Stimulated activated CD8-positive, alpha-beta memory T cell treated with anti-CD3 and anti-CD28 coated beads, Interleukin-7, amount 100 ng/mL, for 1 hour (primary cell): ENCODE measurements at places on chromosomes 1 and 21.

DNA sequence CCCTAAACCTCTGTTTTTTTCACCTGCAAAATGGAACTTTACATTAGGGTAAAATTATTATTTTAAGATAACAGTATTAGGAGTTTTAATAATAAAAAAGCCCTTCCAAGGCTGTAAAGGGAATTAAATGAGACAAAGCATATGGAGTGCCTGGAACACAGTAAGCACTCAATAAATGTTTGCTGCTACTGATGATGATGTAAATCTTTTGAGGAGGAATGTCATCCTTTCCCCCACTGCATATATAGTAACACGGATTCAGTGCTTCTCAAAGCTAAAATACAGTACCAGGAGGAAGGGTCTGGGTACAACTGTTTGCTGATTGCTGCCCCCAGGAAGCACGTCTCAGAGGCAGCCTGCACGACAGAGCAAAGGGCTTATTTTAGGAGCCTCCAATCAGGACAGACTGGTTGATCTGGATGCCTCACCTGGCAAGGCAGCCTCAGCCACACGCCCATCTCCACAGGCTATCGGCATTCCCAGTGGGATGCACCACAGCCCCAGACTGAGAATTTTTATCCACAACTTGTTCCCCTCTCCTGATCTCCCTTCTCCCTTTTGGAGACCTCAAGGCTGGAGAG is 64.4 kb downstream of the GADD45A start:
- no peak for DNase-seq

- DNase-seq = no peak
Measured at GRCh38 chr1:70264839-70265238, 43.7 kb downstream of the SRSF11 start.

GRCh38 chr1:6041432-6042062 is 4.1 kb upstream of the KCNAB2 start:
- no peak for DNase-seq

- peak; percentile 49 for DNase-seq
Measured at GRCh38 chr21:33229784-33230544, at the start of gene IFNAR2. Gene IFNAR2 (plus strand): TSS chr21:33229938. CDS start chr21:33241923, 11,985 bp downstream.

- no peak for DNase-seq
Measured at GRCh38 chr1:159010391-159010790, 684 bp downstream of the IFI16 start.

DNA sequence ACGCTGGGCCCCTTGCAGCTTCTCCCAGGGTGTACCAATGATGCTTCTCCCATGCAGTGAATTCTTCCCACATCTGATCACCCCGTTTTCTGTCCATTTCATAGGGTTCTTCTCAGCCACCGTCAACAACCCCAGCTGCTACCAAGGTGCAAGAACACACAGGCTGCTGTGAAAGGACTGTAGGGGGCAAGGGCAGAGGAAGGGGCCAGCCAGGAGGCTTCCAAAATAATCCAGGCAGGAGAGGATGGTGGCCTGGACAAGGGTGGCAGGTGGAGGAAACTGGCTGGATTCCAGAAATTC is 113.3 kb upstream of the WNT4 start:
- DNase-seq = no peak

- no peak for DNase-seq
Measured at GRCh38 chr1:168894397-168894903, 165.4 kb upstream of the DPT start.

DNA sequence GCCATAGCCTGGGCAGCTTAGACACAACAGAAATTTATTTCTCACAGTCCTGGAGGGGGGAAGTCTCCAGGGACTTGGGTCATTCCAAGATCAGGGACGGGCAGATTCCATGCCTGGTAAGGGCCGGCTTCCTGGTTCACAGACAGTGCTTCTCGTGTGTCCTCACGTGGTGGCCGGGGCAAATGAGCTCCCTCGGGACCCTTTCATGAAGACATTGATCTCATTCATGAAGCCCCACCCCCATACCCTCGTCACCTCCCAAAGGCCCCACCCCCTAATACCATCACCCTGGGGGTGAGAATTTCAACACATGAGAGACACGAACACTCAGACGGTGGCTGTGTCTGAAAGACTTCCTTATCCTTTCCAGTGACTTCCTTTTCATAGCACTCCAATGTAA is 51.5 kb downstream of the ACOT7 start:
- no peak for DNase-seq

GRCh38 chr1:76677416-76678405 is 189.6 kb upstream of the ST6GALNAC5 start:
- DNase-seq = no peak

DNA sequence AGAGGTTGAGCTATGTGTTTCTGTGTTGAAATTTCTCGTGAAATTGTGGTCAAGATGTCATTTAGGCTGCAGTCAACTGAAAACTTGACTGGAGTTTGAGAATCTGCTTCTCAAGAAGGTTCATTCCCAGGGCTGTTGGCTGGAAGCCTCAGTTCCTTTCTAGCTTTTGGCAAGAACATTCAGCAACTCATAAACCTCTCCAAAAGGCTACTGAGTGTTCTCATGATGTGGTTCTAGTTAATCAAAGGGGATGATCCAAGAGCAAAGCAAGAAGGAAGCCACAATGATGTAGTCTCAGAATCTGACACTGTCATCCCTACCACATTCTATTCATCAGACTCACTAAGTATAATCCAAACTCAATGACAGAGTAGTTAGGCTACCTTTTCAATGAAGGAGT is 66.6 kb downstream of the SPATA6 start:
- DNase-seq = no peak

- no peak for DNase-seq
Measured at GRCh38 chr21:18716578-18717138, 313.1 kb upstream of the TMPRSS15 start.

DNA sequence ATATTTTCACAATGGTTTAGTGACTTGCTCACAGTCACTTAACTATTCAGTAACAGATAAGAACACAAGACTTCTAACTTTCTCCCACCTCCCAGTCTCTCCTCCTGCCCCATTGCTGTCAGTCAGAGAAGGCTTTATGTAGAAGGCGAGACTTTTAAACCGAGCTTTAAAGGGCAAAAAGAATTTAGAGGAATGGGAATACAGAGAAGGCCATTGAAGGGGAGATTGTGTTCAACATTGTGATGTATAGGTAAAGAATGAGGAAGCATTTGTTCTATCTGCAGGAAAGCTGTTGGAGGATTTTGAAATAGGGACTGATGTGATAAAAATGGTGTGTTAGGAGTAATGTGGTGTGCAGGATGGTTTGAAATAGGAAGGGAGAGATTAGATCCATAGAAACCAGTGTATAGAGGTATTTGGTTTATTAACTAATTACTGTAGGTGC is 7.3 kb downstream of the POU2F1 start:
- DNase-seq = no peak

DNA sequence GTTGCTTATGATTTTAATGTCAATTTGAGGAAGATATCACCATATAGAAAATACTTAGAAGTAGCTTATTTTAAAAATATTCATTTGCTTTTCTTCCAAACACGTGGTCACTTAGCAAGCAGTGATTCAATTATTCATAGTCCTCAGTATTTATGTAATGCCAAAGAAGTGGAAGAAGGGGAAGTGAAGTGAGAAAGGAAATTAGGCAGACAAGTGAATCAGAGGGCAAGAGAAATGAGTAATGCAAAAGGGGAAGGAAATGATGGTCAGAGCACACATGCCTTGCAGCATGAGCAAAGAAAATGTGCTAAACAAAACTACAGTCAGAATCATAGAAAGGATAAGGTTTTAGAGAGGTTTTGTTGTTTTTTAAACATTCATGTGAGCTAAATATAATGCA is 31.8 kb downstream of the SDCCAG8 start:
- no peak for DNase-seq

- no peak for DNase-seq
Measured at GRCh38 chr1:10155087-10155712, 55.2 kb upstream of the KIF1B start.

DNA sequence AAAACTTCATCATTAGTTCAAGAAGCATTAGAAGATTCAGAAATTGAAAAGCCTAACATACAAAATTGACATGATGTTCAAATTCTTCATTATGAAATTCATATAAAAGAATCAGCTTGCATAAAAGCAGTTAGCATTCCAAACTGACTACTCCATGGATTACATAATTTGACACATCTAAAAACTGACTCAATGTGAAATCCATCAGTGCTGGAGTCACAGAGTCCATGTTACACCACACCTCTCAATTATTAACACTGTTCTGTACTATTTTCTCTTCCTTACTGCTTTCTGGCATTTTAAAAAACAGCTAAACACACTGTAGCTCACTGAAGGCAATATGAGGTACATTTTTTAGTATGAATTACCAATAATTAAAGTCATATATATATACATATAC is 28.0 kb downstream of the ARHGAP29 start:
- DNase-seq = no peak

GRCh38 chr1:225950905-225951497 is 10.0 kb upstream of the LEFTY2 start:
- no peak for DNase-seq

- no peak for DNase-seq
Measured at GRCh38 chr1:246790364-246790763, 66.2 kb downstream of the SCCPDH start.

- DNase-seq = no peak
Measured at GRCh38 chr1:174023440-174023839, 1.3 kb upstream of the RC3H1 start.

- DNase-seq = no peak
Measured at GRCh38 chr1:12649971-12650421, 6.1 kb downstream of the AADACL4 start.
